ENCODE measurements at places on chromosomes 4 and X. TPM values are rescaled to one million over a fixed set of nuclear protein-coding genes. Genes with fewer than 3 reads are reported as not detected.

DNA sequence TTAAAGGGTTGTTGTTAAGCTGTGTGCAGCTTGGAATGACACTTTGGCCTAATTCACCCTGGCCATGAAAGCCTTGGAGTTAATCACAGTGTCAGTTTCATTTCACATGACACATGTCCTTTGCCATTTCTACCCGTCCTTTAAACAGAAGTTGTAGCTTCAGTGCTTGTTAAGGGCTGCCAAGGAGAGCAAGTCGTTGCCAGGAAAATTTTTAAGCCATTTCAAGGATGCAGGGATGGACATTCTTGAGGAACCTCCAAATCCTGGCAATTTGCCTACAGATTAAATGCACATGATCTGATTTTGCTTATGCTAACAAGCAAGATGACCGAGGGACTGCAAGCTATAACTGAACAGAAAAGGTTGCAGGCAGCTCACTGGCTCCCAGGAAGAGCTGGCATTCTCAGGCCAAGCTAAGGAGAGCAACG lies 40.5 kb downstream of the SETD7 start:
- ATAC-seq = no peak

Gene SHROOM4
- not detected for total RNA-seq

DNA sequence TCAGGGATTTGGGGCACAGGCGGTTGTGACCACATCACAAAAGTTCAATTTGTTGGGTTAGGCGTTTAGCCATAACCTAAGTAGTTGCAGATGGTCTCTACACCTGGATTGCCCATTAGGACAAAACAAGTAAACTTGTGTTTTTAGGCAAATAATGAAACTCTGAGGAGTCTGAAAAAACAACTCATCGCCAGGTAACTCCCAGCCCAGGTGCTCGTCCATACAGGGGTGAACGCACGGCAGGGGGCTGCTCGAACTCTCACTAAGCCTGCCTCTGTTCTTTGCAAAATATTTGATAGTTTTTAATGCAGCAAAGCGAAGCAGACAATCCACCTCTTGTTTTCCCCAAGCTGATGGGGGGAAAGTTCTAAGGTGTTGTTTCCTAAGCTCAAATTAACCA lies 559 bp upstream of the RHOH start:
- no peak for ATAC-seq

DNA sequence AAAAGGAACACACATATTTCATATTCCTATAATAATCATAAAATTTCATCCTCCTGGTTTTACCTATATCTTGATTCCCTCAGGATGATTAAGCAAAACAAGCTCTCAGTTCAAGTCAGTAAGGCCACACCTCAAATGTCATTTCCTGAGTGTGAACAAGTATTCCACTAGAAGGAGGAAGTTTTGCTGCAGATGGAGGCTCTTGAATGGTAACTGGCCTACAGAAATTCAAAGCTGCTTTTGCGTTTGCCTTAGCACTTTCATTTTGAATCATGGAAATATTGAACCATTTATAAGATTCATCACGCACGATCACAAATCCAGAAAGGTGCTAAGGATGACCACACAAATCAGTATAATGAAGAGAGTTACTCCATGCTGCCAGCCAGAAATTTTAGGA lies 254.4 kb upstream of the CXXC4 start:
- ATAC-seq = peak; percentile 59

Gene CCSER1
- 0.64 TPM for total RNA-seq

GRCh38 chr4:42277291-42277690 lies 120.0 kb upstream of the SHISA3 start:
- ATAC-seq = no peak

- ATAC-seq = no peak
Observed at GRCh38 chrX:110863883-110864282, 68.3 kb upstream of the CHRDL1 start.

DNA sequence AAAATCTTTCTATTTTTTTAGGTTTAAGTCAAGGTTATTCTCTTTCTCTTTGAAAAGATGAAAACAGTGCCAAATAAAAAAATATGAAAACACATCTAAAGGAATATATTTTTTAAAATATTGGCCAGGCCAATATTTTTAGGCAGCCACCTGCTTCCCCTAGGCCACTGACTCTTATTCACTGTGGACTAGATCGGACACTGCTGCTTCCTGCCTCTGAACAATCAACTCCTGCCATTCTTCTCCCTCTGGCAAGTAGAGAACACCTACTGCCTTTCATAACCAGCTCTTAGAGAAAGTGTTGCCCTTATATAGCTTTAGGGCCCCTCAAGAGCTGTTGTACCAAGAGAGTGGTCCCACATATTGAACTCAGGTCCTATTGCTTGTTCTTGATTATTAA lies 529.2 kb downstream of the RAPGEF2 start:
- ATAC-seq = no peak

- no peak for ATAC-seq
Observed at GRCh38 chr4:17939054-17939453, 82.5 kb downstream of the LCORL start.

DNA sequence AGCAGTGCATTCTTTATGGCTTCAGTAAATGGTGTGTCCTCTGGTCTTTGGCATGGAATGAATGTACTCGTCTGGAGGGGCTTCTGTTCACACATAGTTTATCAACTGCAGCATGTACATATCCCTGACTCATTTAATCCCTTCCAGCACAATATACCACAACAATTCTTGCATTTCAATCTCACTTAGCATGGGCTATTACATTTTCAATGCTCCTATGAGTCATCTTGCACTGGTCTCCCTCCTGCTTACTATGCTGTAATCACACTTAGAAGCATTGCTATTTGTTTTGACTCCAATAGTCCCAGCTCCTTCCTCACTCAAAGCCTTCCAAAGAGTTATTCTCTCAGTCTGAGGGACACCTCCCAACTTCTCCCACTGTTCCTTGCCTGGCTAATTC lies 180.9 kb upstream of the NUDT10 start:
- ATAC-seq = no peak

- ATAC-seq = no peak
Observed at GRCh38 chrX:42519666-42520231, 258.2 kb downstream of the PPP1R2C start.

DNA sequence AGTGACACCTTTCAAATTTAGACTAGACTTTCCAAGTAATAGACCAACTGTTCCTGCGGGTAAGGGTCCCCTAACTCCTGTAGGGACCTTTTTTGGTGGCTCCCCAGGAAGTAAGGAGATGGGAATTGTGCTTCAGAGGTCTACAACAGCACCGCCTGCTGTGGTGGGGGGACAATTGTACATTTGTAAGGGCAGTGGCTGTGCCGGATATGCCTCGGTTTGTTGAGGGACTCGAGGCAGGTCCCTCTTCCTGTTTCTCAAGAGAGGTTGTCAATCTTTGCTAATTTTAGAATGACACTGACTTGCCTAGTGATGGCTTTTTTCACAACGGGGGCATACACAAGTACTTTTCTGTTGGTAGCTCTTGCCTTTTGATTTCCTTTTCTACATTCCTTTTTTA lies 15.5 kb upstream of the HSD17B11 start:
- ATAC-seq = no peak

Gene NSDHL
- total RNA-seq = 20.2 TPM

DNA sequence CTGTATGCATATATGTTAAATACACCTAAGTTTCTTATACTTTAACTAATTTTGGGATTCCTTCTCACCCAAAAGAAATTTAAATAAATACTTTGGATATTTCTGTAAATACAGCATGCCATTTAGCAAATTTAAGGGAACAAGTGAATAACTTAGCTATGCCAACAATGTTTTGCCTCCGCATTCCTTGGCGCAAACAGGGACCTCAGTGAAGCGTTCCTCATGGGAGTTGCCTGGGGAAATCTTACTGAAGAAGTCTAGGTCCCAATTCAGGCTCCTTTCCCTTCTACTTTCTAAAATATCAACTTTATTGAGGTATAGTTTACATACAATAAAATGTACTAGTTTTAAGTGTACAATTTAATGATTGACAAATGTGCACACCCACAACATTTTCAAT lies 25.0 kb downstream of the COL4A5 start:
- no peak for ATAC-seq

Gene ABLIM2
- 0.82 TPM for total RNA-seq

DNA sequence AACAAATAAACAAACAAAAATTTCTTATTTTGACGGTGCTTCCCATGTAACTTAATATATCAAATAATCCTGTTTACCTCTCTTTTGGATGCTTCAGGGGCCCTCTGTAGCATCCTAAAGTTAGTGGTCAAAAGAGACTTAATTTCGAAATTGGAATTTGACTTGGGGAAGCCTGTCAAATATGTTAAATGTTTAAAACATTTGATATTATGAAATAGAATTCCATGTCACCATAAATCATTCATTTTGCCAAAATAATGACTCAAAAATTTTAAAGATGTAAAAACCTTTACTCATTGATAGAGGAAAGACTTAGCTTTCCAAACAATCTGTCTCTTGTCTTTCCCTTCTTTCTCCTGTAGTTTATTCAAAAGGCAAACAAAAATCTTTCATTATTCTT lies 20.6 kb upstream of the TEX13A start:
- ATAC-seq = no peak

- ATAC-seq = no peak
Observed at GRCh38 chr4:79788884-79789283, 284.1 kb downstream of the ANTXR2 start.

- peak; percentile 89 for ATAC-seq
Observed at GRCh38 chr4:54315561-54316538, 86.8 kb downstream of the PDGFRA start.

DNA sequence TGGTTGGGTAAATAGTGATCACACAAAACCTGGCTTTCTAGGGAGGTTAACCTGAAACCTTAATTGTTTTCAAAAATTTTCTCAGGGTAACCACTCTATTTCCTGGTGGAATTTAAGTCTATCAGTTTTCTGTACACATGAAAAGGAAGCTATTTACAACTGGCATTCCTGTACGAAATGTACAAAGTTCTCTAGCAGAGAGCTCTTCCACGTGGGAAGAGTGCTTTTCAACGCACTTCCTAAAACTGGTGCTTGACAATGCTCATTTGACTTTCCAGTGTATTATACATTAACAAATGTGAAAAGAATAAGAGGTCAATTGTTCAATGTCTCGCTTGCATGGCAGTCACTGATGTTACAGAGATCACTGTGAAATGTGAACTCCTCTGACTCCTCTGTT lies 2.8 kb upstream of the SOD3 start:
- no peak for ATAC-seq

DNA sequence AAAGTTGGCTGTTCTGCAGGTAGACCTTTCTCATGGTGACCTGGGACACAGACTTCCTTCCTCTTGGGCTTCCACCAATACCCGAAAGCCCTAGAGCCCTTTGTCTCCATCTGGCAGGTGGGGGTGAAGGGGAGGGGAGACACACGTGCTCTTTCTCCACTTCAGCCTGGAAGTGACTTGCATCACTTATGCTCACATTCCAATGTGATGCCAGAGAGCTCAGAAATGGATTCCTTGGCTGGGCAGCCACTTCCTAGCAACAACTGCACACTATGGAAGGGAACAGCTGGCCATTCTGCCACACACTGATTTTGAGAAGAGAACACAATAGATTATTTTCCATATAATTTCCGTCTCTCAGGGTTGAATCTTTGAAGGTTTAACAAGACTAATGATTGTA lies 36.3 kb downstream of the C4orf51 start:
- ATAC-seq = no peak

Gene AR
- total RNA-seq = 0.03 TPM

Gene PCDH18
- not detected for total RNA-seq

DNA sequence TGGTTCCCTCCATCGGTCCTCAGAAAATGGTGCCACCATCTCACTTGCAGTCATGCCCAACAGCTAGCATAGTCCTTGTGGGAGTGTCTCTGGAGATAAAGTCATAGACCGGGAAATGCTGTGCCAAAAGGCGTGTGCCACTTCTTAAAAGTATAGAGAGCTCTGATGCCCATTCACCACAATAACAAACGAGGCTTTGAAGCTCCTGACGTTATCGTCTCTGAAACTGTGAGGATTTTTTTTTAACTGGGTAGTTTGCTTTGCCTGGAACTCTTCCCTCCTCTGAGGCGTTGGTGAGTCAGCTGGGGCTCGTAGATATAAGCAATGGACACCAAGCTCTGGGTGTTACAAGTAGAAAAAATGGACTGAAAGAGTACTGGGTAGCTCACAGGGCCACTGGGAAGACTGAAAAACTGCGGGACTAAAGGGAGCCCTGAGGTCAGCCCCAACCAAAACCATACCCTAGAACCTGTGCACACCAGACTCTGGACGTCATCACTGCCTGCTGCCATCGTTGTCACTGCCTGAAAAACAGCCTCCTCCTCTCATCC lies 89.4 kb upstream of the TRIM2 start:
- peak; percentile 76 for ATAC-seq

DNA sequence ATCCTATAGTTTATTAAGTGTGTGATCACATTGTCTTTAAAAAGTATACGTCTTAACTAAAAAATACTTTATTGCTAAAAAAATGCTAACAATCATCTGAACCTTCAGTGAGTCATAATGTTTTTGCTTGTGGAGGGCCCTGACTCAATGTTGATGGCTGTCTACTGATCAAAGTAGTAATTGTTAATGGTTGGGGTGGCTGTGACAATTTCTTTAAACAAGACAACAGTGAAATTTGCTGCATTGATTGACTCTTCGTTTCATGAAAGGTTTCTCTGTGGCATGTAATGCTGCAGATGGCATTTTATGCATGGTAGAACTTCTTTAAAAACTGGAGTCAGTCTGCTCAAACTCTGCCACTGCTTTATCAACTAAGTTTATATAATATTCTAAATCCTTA lies 101.4 kb upstream of the IL15 start:
- ATAC-seq = no peak

Gene SUPT20HL1
- total RNA-seq = 1.4 TPM

DNA sequence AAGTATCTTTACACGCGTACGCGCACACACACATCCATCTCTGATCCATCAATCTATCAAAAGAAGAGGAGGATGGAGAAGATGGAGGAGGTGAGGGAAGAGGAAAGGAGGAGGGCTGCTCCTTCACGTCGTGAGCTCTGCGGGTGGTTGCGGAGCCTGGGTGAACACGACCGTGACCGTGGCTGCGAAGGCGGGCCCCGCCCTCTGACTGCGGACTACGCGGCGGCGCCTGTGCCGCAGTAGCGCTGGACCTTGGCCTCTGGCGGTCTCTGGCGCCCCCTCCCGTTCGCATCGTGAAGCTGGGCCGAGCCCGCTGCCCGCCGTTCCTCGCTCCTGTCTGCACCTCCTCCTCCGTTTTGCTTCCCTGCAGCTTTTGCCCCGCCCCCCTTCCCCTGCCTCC lies 37.7 kb upstream of the ARAF start:
- ATAC-seq = peak; percentile 99

Measured in activated T-helper 17 cell treated with anti-CD3 and anti-CD28 coated beads, Interleukin-2, amount 50 U/mL, for 72 hours (primary cell).